Inflammatory macrophage treated with lipopolysaccharide for 4 hours (primary cell): ENCODE measurements at places on chromosomes 13 and 19.

- no peak for DNase-seq
These were observed 437 bp downstream of the SUCLA2 start for GRCh38 chr13:48000559-48001113.

GRCh38 chr13:24683838-24684599 is 3.8 kb downstream of the ATP12A start:
- DNase-seq: peak; percentile 29

- no peak for DNase-seq
These were observed 189.0 kb upstream of the CSNK1A1L start for GRCh38 chr13:37294472-37294871.

DNA sequence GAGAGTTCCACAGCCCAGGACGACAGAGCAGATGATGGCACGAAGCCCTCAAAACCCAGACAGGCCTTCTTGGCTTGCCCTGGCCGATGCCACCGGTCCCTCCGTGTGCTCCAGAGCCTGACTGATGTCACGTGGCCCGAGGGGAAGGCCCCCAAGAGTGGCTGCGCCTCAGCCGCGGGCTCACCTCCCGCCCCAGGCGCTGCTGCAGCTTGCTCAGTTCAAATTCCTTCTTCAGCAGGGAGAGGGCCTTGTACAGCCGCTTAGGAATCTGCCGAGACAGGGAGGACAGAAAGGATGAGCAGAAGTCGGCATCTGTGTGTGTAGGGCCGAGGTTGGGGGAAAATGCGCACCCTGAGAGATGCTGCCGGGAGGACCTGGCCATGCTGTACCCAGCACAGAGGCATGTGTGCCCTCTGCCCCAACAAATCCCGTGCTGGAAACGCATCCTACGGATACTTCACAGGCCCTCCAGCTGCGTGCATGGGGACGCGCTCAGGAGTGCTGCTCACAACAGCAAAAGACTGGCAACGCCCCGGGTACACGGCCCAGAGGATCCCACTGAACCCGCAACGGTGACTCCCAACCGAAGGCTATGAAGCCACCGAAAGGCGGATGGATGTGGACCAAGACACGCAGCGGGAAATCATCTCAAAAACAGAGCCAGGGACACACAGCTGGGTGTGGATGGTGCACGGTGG is 12.9 kb downstream of the LONP1 start:
- DNase-seq: no peak
